Stimulated activated CD4-positive, alpha-beta T cell treated with anti-CD3 and anti-CD28 coated beads, Interleukin-1b, Interleukin-23, amount 100 ng/mL, for 1 hour (primary cell): ENCODE measurements at places on chromosomes 3 and 15.

DNA sequence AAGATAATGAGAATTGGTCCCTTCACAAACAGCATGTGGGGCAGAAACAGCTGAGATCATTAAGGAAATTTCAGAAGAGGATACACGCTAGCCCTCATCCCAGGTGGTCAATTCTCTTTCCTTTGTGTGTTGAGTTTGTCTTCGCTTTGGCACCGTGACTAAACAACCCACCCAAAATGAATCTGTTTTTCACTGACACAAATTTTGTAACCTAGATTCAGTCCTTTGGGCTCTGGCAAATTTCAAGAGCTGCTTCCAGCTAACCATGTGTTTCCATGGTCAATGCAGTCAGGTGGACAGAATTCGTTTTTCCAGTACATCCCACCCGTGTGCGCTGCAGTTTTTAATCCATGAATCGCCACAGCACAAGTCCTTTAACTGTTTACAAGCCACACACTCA, 435.4 kb downstream of the WDR72 start:
- no peak for DNase-seq

DNA sequence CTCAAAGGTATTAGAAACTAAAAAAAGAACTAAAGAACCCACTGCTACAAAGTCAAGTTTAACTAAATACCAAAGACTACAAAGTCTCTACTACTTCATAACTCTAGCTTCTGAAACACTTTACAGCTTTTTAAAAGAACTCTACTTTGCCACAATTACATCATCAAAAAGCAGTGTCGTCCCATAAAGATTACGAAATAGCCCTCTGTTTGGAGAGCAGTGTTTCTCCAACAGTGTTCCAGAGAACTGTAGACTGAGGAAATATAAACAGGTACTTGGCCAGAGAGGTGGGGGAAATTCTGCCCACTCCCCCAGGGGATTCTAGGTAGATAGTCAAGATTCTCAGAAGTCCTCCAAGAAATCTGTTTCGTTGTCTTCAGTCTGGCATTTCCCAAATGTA, 225.6 kb downstream of the PDZRN3 start:
- no peak for DNase-seq

DNA sequence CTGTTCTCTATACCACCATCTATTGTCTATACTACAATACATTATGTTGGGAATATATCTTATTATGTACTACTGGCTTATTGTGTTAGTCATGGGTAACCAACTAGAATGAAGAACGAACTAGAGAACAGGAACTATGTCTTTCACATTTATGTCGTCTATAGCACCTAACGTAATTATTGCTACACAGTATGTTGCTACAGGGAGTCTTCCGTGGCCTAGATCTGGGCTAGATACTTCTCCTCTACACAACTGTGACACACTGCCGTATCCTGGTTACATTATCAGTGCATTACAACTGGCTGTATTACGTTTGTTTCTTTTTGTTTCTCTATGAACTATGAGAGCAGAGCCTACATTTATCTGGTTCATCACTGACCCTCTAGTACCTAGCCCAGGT, 34.0 kb downstream of the SCG5 start:
- DNase-seq = no peak

DNA sequence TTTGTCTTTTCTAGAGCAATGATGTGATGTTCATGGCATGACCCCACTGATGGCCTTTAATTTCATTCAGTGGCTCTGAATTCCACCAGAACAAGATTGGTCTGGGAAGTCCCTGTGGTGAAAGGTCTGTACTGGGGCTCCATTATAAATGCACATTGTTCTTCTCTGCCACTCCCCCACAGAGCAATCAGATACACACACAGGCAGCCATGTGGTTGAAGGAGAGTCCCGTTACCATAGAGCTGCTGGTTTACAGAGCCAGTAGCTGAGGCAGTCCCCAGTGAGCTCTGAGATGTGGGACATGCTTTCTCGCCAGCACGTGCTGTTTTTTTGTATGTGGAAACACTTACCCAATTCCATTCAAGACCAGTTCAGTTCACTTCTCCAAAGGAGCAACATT, 172.7 kb upstream of the TRIM42 start:
- no peak for DNase-seq

- no peak for DNase-seq
Observed at GRCh38 chr15:75230551-75231371, 27.4 kb upstream of the GOLGA6C start.

- DNase-seq = no peak
Observed at GRCh38 chr3:77186728-77187127, 146.8 kb downstream of the ROBO2 start.

DNA sequence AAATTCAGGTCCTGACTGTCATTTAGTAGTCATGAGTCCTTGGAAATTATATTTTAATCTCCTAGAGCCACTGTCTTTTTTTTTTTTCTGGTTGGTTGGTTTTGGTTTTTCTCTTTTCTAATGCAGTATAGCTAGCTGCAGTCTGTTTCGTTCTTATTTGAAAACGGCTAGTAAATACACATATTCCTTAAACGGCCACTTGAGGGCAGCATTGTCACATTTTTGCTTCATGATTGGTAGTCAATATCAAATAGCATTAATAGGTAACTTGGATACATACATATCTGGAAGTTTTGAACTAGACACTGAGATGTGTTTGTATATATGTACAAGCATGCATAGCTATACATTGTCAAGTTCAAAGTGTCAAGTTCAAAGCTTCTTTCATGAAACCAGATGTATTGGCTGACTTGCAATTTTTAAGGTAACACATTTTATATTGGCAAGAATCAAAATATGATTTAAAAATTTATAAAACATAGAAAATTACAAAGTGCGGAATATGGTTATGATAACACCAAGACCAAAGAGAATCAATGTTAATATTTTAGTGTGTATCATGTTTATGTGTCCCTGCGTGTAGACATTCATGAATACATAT, 22.5 kb downstream of the GABRA5 start:
- no peak for DNase-seq

GRCh38 chr3:67518236-67518635, 136.2 kb downstream of the SUCLG2 start:
- no peak for DNase-seq
